ENCODE measurements at places on chromosomes 7 and 10.

DNA sequence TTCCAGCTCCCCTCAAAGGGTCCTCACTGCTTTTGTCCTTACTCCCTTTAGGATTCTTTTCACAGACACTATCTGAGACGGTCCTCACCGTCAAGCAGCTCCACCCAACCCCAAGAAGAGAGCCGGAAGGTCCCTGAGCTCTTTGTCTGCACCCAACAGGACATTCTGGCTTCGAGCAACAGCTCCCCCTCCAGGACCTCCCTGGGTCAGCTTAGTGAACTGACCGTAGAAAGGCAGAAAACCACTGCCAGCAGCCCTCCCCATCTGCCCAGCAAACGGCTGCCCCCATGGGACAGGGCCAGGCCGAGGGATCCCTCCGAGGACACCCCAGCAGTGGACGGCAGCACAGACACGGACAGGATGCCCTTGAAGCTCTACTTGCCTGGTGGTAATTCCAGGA is 19.9 kb downstream of the MINDY4 start:
- no peak for DNase-seq

DNA sequence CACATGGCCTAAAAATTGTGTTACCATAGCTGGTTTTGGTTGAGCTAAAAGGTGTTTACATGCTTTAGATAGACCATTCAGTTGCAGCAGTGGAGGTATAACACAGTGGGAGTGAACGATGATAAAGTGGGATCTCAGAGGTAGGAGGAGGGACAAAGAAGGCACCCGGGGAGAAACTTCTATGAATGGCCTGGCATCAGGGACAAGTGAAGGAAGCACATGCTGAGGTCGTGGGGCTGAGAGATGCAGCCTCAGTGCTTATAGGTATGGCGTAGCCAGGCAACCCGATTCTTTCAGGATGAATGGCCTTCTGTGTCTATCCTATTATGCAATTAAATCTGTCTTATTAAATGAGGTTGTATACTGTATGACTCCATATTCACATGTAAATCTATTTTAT is 3.9 kb upstream of the CDK6 start:
- DNase-seq = no peak

GRCh38 chr7:6020371-6021286 is 10.5 kb upstream of the ANKRD61 start:
- DNase-seq = no peak

DNA sequence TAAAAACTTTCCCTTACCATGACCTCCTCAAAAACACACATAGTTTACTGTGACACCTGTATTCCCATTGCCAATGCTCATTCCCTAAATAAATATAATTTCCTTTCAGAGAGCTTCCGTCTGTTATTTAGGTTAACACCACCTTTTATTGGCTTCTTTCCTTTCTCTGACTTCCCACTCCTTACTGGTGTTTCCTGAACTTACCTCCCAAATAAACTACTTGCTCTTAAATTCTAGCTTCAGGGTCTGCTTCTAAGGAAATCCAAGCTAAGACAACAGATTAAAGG is 67.4 kb upstream of the ZNF746 start:
- DNase-seq = no peak

GRCh38 chr7:17994079-17994850 is 33.4 kb downstream of the PRPS1L1 start:
- no peak for DNase-seq

DNA sequence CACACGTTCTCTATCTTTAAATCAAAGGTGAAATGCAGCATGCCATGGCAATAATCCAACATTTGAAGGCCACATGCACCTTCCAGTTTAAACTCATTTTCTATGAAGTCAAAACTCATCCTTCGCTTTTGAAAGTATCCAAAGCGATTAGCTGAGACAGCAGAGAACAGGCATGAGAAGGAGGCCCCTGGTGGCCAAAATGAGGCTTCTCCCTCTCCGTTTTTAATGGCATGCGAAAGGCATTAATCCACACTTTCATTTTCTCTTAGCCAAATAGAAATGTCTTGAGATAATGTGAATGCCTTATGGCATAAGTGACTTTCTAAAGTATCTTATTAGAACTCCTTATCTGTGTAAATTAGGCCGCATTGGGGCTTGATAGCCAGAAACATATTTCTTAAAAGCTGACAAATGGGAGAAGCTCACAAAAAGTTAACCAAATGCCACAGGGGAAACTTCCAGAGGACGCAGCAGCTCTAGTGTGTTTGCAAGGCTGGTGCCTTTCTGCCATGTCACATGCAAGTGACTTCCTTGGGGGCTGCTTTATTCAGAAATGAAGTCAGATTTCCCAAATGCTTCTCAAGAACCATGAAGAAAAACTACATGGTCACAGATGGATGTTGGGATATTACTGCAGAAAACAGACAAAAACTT is 1189.6 kb downstream of the SORCS1 start:
- no peak for DNase-seq

DNA sequence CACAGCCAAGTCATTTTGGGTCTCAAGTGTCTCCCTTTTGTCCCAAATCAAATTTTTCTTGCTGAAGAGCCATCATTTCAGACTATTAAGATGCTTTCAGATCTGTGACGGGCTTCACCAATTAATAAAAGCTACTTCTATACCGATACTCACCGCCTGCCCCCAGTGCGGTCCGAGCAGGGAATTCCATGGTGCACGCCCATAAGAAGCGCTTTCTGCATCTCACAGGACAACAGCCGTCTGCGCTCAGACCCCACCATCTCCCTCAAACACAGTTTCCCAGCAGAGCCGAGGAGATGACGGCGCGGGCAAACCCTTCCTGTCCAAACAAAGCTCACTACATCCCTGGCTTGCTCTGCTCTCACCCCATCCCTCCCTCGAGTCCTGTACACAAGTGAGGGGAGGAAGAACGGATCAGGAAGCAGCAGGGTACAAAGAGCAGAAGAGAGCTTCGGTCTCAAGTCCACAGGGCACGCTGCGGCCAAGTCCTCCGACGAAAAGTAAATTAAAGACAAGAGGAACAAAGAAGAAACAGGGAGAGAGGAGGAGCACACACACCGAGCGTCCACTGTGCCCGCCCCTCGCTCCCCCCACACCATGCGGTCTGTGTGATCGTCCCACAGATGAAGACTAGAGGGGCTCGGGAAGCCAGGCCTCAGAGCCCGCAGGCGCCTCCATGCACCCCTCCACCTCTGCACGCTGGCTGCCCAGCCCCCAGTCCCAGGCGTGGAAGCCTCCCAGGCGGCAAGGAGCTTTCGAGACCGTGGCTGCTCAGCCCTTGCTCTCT is 121.9 kb downstream of the MAD1L1 start:
- DNase-seq = no peak

DNA sequence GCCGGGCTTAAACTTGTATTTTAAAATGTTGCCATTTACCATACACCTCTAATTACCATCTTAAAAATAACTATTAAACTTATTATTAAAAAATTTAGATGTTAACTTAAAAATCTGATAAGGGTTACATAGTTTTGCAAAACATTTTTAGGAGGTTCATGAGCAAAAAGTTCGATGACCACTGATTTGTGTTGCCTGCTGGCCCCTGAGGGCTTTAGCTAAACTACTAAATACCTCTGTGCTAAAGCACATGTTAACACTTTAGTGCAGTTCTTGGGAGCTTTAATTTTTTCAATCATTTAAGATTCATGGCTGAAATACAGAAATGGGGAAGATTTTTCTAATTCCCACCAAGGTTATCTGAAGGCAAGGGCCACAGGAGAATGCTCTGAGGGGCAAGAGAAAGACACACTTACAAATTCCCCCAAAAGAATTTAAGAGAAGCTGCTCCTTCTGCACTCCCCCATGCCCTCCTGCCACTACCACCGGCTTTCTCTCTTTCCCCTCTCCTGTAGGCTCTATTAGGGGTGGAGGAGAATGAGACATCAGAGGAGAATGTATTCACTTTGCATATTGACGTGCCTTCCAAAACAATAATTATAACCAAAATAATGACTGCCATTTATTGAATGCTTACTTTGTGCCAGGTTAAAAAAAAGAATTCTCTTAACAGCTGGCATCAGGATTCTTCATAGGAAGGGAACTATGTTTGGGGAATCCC is 106.2 kb downstream of the RTKN2 start:
- no peak for DNase-seq

DNA sequence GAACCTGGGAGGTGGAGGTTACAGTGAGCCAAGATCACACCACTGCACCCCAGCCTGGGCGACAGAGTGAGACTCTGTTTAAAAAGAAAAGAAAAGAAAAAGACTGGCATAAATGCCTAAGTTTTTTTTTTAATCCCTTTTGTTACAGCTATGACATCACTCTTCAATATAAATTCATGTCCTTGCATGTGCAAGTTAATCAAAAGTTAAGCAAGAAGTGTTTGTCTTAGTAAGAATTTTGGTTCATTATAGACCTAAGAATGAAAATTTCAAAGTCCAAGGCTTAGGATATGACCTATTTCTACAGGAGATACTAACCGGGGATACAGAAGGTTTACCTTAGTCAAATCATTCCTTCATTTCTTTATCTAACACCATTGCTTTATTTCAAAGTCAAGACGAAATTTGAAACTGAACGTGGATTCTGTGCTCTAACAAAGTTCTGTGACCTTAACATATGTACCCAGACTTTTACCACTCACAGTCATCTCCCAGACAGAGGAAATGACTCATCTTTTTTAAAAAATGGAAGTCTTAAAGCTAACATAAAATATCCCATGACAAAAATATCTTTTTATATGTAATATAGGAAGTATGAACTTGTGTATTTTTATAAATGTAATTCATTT is 29.3 kb upstream of the ITGB8 start:
- DNase-seq = no peak

DNA sequence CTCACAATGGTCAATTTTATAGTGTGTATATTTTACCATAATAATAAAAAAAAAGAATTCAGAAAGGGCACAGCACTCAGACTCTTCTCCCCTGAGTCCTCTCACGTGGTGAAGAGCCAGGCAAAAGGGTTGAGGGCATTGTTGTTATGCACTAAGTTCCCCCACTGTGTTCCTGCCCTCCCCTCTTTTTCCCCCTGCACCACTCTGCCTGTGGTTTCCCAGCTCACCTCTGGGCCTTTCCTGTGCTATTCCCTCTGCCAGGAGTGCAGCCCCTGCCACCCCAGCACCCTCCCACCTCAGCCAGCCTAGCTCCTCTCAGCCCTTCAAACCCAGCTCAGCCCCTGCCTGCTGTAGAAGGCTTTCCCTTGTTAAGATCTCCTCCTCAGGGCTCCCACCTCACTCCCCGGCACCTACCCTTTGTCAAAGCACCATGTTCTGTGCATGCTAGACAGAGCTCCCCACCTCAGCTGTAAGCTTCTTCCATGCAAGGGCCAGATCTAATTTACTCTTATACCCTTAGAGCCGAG is 108.5 kb downstream of the KCNMA1 start:
- DNase-seq = no peak

DNA sequence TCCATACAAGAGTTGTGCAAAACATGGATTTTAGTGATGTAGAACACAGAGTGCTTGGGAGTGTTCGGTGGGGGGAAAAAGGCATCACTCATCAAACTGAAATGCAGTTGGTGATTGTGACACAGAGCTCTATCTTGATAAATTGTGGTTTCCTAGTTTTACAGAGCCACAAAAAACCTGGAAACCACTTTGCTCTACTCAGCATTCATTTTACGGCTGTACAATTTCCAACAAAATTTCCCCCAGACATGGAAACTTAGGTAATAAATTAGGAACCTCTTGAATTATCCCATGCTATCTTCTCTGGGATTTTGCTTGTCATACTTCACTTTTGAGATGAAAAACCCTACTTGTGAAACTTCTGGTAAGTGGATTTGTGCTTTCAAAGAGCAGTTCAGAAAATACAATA is 614.9 kb upstream of the FZD8 start:
- no peak for DNase-seq

GRCh38 chr10:28217848-28218247 is 85.0 kb downstream of the MPP7 start:
- no peak for DNase-seq

GRCh38 chr10:15817409-15818046 is 42.8 kb downstream of the MINDY3 start:
- DNase-seq = no peak

- DNase-seq = no peak
Observed at GRCh38 chr7:120799147-120799546, 58.8 kb downstream of the TSPAN12 start.

DNA sequence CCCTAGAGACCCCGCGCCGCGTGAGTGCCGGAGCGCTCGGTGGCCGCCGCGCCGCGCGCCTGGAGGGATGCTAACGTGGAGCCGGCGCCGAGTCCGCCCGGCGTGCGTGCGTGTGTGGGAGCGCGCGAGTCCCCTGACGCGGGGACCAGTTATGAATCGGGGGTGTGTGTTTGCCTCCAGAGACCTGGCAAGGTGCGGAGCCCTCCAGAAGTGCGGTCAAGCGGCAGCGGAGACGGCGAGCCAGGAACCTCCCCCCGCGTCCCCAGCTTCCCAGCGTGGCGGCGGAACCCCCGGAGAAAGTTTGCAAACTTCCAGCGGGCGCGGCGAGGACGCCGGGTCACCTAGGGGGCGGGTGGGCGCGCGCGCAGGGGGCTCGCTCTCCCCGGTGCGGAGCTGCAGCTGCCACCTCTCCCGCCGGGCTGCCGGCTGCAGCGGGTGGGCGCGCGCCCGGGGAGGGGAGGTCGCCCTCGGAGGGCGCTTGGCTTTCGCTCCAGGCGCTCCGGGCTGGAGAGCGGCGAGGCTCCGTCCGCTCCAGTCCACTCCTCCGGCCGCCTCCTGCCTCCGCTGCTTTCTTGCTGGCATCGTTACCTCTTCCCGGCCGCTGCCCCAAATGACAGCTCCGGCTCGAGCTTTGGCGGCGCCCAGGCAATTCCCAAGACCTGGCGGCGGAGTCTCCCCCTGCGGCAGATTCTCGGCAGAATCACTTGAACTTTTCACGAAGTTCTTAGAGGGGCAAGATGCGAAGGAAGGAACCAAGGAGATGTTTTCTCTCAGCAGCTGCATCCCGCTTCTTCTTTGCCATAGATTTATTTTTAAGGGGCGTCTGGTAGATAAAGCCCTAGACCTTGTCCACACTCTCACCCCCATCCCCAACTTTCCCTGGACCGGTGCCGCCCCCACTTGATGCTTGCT is 2.3 kb upstream of the CREB5 start:
- DNase-seq = no peak

- DNase-seq = no peak
Observed at GRCh38 chr10:126770809-126771208, 100.3 kb upstream of the C10orf90 start.

DNA sequence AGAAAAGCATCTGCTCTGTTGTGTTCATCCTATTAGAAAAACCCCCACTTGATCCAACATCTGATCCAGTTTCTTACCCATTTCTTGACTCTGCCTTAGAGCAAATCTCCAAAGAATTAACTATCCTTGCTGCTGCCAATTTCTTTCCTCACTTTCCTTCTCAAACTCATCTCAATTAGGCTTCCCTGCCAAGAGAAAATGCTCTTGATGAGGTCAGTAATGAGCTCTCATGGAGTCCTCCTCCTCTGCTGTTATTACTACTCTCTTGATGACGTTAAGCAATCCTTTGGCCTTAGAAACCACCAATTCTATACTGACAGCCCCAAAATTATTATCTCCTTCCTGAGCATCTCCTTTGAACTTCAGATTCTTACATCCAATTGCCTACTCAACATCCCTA is 162.0 kb upstream of the FAM13C start:
- DNase-seq = no peak

GRCh38 chr7:157972914-157973313 is 614.7 kb downstream of the PTPRN2 start:
- no peak for DNase-seq

GRCh38 chr7:116152276-116152675 is 58.1 kb upstream of the TES start:
- no peak for DNase-seq

GRCh38 chr7:20778063-20778721 is 8.5 kb downstream of the SP8 start:
- no peak for DNase-seq

Measured in NCI-H1092 (cell line).